ENCODE measurements at places on chromosomes 5 and 9.

DNA sequence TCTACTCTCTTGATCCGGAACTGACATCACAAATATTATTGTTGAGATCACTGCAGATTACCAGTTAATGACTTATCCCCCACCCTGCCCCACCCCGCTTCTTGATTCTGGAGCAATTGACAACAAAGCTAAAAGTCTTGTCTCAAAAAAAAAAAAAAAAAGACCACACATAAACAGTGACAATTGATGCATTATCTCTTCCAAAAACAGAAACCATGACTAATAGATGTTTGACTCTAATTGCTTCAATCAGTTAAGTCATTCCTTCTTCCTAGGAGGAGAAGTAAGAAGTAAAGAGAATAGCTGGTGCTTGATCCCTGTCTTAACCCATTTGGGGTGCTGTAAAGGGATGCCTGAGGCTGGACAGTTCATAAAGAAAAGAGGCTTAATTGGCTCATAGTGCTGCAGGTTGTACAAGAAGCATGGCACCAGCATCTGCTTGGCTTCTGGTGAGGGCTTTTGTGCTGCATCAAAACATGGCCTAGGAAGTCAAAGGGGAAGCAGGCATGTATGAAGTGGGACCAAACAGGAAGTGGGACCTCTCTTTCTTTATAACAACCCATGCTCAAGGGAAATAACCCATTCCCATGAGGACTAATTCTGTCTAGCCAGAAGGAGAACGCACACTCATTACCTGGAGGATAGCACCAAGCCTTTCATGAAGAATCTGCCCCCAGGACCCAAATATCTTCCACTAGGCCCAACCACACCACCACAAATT, 158.7 kb downstream of the TMEM167A start:
- DNase-seq: no peak

DNA sequence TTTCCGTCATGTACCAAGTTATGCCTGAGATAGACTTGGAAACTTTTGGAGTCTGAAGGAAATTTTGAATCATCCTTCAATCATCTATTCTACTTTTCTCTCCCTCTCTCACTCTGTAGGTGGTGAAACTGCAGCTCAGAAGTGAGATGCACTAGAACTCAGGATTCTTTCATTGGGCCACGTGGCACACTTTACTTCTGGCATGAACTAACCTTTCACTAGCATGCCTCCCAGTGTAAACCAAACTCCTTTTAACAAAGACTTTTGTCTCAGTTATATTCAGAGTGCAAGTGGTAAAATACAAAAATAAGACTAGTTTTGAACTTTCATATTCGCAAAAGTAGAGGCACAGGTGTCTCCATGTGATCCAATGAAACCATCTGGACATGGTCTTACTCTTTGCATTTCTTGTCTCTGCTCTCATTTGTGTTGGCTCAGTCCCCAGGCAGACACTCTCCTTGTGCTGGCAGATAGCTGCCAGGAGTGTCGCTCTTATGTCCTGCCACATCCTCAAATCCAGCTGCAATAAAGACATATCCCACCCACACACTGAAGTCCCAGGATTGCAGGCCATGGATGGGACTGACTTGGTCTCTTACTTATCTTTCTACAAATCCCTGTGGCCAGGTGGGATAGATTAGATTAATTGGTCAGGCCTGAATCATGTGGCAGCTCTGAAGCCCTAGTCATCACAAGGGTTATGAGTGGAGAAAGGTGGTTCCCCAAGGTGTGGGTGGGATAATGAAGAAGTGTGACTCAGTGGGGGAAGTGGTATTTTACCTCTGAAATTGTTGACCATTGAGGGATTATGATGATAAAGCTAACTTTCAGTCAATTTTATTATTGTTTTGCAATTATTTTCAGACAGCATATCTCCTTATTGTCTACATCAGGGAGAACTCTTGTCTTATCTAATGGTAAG, 267.5 kb downstream of the GABRB2 start:
- no peak for DNase-seq

GRCh38 chr5:54360925-54361662, 50.7 kb upstream of the ARL15 start:
- DNase-seq: no peak

DNA sequence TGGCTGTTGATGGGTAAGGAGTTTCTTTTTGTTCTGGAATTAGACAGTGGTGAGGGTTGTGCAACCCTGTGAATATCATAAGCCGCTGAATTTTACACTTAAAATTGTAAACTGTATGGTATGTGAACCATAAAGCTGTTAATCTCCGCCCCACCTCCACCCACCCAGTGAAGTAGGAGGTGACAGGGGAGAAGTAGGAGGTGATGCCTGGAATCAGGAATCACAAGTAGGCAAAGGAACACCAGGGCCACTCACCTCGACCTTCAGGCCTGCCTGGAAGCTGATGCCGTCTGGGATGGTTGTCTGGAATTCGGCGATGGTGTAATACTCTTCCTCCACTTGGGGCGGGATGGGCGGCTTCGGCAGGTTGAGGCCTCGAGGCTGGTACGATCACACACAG, 62.3 kb upstream of the UBTD2 start:
- no peak for DNase-seq

DNA sequence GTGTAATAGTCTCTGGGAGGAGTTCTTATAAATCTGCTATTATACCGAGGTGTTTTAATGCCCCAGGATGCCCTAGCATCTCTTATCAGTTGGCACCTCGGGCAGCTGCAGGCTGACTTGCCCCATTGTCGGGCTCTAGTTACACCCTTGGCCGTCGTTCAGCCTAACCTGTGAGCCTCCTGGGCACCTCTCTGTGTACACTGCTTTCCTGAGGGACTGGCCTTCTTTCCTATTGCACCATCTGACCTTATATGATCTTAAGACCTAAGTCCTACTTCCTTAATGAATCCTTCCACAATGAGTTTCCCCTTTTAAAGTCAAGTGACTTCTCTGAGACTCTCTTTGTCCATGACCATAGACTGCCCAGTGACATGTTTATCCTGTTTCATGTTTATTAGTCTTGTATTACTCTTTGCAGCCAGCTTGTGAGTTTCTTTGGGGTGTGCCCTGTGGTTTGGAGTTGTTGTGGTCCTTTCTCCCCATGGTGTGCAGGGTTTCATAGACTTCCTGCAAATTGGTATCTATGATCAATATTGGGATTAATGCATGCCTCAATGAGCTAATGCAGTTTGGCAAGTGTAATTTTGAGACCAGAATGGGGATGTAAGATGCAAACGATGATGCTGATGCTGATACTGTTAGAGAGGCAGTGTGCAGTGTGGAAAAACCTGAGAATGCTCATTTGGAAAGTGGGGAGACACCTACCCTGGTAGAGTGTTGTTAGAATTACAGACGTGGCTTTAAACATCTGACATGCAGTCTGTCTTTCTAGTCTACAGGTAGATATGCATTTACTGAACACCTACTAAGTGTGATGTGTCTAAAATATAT, 4.9 kb downstream of the DAPK1 start:
- DNase-seq: no peak

- no peak for DNase-seq
These were observed 36.6 kb downstream of the TTLL11 start for GRCh38 chr9:122056484-122056883.

DNA sequence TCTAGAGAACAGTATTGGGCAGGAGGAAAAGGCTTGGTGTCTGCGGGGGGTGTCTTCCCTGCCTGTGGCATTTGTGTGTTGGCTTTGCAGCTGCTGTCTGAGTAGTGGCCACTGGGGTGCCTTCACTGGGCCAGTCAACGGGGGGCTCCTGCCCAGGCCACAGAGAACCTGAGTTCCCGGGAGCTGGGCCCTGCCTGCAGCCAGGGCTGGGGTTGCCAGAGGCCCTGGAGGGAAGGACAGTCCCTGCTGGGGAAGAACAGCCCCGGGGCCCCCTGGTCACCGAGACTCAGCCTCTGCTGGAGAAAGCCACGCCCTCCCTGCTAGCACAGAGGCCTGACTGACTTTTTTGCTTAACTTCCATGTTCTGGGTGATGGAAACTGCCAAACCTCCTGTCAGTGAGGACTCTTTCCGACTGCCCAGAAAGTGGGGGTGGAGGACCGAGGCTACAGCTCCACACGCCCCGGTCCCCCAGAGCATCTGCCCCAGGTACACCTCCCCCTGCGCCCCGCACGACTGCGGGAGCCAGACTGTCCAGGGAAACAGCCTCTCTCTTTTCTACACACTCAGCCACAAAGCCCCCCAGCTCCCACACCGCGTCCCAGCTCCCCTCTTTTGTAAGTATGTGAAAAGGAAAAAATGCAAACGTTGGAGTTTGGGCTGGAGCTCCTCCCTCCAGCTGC, 133.4 kb downstream of the DAB2IP start:
- no peak for DNase-seq

GRCh38 chr9:35939679-35940250, 18.2 kb downstream of the OR2S2 start:
- no peak for DNase-seq

GRCh38 chr5:139062910-139063663, 135.1 kb downstream of the SIL1 start:
- no peak for DNase-seq

DNA sequence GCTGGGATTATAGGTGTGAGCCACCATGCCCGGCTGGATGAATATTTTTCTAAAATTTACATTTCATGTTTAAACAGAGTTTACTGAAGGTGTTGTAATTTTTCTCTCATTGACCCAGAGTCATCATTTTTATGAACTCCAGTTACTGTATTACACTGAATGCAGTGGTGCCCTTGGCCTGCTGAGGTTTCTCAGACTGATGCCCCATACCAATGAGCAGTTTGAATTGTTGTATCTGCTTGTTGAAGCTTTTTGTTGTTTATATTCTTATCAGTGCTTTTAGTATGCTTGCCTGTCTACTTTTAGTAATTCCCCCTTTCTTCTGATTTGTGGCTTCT, 29.9 kb downstream of the NFX1 start:
- no peak for DNase-seq

DNA sequence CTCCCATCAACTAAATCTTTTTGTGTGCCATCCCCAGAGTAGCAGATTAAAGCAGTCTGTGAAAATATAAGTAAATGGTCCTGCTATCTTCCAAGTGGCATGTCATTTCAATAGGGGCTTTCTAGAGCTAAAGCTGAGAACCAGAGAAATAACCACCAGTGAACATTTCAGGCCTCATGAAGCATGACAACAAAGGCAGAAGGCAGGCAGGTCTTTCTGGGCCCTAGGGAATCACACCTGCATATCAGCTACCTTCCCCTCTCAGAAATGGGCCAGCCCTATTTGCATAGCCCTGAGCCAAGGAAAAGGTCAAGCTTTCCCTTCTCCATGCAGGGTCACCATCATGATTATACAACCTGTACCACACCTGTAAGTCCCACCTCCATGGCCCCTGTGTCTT, 205.3 kb downstream of the DEPDC1B start:
- DNase-seq: no peak

- no peak for DNase-seq
These were observed 216.6 kb upstream of the EFNA5 start for GRCh38 chr5:107887166-107887943.

- no peak for DNase-seq
These were observed 20.3 kb downstream of the SLC28A3 start for GRCh38 chr9:84320231-84320630.

GRCh38 chr9:116713271-116713670, 26.2 kb downstream of the TRIM32 start:
- no peak for DNase-seq

- DNase-seq: no peak
These were observed 757.2 kb downstream of the TLE1 start for GRCh38 chr9:80932181-80932580.

DNA sequence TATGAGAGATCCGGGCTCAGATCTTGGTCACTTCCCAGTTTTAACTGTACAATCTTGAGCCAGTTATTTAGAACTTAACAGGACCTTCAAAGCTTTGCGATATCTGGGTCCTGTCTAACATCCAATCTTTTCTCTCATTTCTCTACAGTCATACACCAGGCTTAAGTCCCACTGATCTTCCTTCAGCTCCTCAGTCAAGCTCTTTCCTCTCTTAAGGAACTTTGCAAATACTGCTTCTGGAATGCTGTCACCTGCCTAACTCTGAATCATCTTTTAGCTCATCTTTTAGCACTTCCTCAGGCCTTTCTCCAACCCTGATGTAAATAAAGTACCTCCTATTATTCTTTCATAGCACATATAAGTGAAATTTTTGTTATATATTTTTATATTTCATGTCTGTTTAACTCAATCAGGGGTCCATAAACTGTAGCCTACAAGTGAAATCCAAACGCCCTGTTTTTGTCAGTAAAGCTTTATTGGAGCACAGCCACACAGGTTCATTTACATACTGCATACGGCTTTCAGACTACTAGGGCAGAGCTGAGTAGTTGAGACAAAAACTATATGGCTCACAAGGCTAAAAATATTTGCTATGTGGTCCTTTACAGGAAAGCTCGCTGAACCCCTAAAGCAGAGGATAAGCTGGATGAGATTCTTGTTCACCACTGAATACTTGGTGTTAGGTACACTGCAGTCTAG, 63.5 kb downstream of the MEF2C start:
- DNase-seq: no peak

- no peak for DNase-seq
These were observed 88.4 kb downstream of the CAMSAP1 start for GRCh38 chr9:135818718-135819475.

DNA sequence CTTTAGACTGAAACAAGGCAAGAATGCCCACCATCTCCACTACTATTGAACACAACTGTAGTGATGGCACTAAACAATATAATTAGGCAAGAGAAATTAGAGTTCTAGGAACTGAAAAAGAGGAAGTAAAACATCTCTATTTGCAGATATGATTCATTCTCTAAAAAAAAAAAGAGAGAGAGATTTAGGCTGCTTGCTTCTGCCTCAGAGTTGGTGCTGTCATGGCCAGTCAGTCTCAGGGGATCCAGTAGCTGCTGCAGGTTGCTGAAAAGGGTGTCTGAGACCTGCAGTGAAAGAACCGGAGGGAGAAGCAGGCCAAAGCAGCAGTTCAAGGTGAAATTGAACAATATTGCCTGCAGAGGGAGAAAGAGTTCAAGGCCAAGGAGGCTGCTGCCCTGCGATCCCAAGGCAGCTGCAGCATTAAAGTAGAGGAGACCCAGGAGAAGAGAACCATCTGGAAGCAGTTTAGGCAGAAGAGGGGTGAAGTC, 72.5 kb downstream of the AP3B1 start:
- no peak for DNase-seq

DNA sequence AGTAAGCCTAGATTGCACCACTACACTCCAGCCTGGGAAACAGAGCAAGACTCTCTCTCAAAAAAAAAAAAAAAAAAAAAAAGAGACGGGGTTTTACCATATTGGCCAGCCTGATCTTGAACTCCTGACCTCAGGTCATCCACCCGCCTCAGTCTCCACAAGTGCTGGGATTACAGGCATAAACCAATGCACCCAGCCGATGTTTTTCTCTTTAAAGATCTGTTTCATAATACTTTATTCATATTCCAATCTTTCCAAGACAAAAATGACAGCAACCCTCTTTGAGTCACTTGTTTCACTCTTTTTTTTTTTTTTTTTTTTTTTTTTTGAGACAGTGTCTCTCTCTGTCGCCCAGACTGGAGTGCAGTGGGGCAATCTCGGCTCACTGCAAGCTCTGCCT, 13.6 kb upstream of the LMNB1 start:
- no peak for DNase-seq

- no peak for DNase-seq
These were observed 22.9 kb downstream of the NUP214 start for GRCh38 chr9:131148276-131148675.

DNA sequence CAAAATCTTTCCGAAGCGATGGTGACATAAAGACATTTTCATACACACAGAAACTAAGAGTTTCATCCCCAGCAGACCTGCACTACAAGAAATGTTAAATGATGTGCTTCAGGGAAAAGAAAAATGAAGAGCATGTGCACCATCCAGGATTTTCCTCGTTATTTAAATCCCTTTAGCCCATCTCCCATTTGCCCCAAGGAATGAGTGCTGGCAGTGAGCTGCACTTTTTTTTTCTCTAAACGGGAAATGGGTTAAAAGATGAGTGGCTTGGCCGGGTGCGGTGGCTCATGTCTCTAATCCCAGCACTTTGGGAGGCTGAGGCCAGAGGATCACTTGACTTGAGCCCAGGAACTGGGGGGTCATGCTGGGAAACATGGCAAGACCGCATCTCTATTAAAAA, 6.8 kb upstream of the LRRC14B start:
- DNase-seq: no peak

Data from left renal cortex interstitium (tissue), 4 donors.